C1 segment of cervical spinal cord (tissue), 14 donors: ENCODE measurements at places on chromosomes 6 and 20.
A peak's percentile ranks its signal among the peaks of the same experiment; 100 is the strongest.

DNA sequence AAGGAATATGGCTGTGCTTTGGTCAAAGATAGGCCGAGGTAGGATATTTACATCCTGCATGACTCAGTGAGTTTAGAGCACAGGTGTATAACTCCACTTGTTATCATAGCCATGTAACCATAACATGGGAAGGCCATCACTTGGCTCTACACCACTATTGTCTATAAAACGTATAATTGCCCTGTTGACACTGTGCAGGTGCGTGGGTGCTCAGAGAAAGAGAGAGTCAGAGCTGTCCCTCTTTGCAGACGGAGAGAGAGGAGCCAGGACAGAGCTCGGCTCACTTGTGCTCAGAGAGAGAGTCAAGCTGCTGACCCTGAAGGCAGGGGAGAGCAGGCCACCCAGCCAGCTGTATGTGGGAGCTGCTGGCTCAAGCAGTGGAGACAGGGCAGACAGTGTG is 46.0 kb downstream of the OR2B6 start:
- DNase-seq: no peak

DNA sequence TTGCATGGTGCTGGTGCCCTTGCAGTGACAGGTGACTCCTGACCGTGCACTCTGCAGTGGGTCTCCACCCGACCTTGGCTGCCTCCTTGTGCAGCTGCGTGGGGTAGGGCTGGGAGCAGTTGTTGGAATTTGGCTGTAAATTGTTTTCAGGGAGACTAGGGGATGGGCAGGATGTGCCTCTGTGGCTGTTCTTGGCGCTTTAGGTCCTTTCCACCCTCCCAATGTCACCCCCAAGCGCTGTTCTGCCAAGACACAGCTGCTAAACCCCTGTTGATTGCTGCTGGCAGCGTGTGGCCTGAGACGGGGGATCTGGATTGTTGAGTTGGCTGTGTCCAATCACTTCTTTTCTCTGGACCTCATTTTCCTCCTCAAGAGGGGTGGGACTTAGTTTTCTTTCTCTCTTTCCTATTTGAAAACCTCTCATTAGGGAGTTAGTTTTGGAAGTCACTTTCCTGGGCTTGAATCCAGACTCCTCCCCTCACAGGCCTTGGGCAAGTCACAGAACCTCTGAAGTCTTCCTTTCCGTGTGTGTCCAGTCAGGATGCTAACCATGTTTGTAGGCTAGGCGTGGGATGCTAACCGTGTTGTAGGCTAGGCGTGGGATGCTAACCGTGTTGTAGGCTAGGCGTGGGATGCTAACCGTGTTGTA is 8.5 kb downstream of the IGF2R start:
- peak; percentile 26 for DNase-seq

GRCh38 chr6:39128106-39128505 is 13.1 kb upstream of the SAYSD1 start:
- no peak for DNase-seq

GRCh38 chr6:111411046-111411445 is 72.0 kb downstream of the REV3L start:
- DNase-seq: no peak

DNA sequence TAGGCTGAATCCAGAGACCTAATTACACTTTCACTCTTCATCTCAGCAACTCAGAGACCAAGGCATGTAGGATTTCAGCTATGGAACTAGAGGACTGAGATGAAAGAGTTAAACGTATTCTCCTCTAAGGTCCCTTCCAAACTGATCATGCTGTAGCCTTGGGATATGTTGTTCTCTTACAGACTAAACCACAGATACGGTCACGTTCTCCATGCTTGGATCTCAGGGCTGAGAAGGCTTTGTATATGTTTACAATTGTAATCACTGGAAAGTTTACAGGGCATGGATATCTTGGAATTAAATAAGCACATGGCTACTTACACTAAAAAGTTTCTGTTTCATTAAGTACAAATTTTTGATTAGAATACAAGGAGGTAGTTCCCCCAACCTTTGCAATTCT is 50.1 kb downstream of the PKIB start:
- DNase-seq: no peak

- no peak for DNase-seq
Observed at GRCh38 chr6:139174961-139175360, 40.1 kb downstream of the HECA start.

DNA sequence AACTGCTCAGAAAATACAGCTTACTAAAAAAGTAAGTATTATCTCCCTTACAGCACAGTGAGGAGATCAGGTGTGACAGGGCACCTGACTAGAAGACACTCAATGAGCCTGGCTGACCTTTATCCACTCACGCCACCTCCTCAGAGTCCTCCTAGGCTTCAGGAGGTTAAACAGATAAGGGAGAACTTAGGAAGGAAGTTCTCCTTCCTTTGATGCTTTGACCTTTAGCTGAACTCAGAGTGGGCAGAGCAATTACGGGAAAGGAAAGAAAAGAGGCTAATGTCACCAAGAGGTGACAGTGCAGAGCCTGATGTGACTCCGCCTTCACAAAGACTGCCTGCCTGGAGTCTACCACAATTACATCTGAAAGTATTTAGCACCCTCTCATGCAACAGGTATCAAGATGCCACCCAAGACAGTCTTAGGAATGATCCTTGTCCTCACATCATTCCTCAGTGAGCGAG is 36.7 kb downstream of the MAN1A1 start:
- no peak for DNase-seq

GRCh38 chr20:50385733-50386640 is 124.2 kb upstream of the PTPN1 start:
- no peak for DNase-seq

DNA sequence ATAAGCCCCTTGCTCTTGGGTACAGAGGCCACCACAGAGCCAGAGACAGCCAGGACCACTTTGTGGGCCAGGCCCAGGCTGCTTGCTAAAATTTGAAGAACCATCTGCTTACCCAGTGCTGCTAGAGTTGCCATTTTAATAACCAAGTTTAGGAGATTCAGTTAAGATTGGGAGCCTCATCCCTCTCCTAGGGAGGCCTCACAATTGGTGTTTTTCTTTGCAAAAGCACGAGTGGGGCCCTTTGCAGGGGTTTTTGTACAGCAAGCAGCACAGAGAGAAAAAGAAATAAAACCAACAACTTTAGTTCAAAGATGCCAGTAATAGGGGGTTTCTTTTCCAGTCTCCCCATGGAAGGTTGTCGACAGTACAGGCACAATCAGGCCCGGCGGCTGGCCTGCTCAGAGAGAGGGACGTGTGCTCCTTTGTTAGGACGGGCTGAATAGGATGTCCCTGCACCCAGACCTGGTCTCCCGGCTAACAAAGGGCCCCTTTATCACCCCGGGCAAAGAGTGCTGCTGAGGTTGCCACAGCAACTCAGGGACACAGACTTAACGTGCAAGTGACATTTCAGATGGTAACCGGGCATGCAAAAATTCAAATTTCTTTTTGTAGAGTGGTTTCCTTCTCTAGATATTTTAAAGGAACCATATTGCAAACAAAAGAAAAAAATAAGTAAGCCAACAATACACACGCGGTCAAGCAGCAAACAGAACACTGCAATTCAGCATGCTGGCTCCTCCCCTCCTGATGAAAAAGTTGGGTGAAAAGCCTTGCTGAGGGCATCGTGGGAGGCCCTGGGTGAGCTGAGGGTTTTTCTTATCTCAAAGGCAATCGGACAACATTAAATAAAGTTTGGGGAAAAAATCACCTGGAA is 10.5 kb upstream of the TOX2 start:
- no peak for DNase-seq

DNA sequence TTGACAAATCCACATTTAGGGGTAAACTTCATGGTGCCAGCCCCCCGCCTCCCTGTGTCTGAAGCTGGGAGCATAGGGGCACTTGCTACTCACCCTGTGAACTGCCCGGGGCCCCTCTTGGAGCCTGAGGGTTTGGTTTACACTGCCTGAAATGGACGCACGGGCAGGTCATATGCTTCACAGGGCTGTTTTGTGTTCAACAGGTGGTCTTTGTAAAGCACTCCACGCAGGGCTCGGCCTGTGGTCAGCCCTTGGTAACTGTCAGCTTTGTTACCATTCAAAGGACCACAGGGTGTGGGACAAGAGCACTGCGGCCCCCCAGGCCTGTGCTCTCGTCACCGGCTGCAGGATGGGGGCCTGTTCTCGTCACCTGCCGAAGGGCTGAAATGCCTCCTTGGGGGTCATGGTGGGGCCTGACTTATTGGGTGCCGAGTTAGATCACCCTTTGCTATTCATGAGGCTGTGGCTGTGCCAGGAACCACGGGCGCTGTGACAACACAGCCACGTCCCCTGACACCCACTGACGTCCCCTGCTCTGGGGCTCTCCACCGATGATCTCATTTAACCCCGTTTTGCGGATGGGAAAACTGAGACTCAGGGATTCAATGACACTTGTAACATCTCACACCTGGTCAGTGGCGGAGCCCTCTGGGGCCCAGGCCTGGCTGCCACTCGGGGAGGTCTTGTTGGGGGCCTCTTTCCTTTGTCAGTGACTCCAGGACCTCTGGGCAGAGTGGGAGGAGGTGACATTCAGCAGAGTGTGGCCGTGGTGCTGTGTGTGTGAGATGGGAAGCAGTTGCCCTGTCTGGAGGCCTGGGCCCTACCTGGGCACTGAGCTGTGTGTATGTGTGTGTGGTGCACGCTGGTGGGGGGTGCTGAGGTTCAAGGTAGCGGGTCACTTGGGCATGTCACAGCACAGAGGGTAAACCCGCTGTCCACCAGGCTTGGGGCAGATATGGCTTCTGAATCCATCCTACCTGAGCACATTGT is 24.9 kb downstream of the ZBP1 start:
- DNase-seq: no peak

GRCh38 chr6:161023316-161023715 is 31.7 kb downstream of the MAP3K4 start:
- DNase-seq: no peak

GRCh38 chr6:96777113-96777512 is 60.2 kb downstream of the GPR63 start:
- DNase-seq: no peak

DNA sequence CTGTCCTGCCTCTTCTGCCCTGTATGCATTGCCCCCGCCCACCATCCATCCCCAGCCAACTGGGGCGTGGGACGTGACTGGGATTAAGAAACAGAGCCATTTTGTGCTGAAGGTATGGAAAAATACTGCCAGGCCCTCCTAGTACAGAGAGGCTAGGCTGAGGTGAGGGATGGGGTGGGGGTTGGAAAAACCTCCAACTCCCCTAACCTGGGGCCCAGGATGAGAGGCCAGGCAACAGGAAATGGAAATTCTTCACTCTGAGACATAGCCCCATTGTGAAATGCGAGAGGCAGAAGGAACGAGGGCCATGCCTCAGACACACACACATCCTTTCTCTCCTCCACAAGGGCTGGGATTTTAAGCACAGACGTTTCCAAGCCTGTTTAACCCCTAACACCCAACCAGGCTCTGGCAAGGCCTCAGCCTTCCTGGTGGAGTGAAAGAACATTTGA is 19.9 kb downstream of the KCNK5 start:
- no peak for DNase-seq

DNA sequence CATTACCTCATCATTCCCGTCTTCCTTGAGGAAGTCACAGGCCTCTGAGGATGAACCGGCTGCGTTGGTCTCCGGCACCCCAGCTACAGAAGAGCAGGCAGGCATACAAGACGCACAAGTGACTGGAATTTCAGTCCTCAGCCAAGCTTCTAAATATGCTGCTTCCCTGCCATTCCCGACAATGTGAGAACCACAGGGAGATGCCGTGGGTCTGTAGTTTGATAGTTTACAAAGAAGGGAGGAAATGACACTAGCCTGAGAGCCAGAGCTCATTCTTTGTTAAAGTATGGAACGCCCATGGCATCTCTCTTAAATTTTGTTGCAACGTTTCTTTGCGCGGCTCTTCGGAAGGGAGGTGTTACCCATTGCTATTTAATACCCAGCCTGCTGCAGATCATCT is 25.7 kb downstream of the HEBP2 start:
- DNase-seq: no peak

GRCh38 chr20:25281541-25281991 is 33.7 kb downstream of the PYGB start:
- DNase-seq: no peak

- DNase-seq: no peak
Observed at GRCh38 chr6:129793447-129793846, 67.7 kb downstream of the TMEM244 start.

DNA sequence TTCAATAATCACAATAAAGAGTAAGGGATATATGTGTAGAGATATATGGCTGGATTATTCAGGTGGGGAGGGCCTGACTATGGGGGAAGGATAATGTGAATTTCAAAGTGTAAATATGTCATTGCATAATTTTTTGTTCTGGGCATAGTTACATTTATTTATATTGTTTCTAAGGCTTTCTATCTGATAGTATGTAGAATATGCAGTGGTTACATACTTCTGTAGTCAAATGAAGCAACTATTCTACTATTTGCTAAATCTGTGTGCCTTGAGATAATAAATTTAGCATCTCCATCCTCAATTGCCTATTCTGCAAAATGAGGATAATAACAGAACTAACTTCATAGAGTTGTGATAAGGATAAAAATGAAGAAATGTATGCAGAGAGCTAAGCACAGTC is 359.2 kb downstream of the CDKAL1 start:
- DNase-seq: no peak

DNA sequence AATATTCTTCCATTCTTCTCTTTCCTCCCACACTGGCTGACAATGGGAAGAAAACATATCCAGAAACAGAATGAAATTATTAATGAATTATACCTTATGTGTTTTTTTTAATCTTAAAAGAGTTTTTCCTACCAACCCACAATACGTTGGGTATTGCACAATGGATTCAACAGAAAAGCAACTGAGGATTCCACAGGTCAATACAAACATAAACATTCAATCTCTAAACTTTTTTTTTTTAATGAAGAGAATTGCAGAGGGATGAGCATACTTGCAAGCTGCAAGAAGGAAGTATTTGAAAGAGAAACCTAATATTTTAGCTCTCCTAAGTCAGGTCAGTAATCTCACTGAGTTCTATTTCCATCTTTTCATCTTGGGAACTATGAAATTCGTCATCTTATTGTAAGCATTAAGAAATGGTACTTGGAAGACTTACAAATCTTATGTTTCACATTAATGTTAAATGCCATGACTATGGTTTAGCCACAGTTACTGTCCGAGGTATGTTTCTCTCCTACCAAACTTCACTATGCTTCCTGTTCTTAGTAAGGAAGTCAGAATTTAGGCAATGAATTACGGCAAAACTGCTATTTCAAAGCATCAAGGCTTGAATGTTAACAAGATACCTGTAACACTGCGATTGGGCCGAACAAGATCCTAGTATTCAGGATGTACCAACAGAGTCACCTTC is 100.8 kb downstream of the HIVEP2 start:
- DNase-seq: no peak

GRCh38 chr6:32110632-32111031 is 1.5 kb upstream of the TNXB start:
- no peak for DNase-seq

DNA sequence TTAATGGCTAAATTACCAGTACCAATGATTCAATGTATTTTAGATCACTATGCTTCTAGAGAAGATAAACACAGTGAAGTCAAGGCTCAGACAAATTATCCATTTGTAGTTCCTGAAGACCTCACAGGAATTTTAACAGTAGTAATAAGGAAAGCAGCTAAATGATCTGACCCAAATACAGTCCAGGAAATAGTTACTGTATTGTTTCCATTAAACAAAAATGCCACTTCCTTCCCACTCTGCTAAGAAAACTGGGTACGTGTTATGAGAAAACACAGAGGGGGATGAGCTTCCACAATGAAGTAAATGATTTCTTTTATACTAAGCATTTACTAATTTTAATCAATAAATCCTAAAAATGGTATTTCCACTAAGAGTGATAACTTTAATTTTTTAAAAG is 127.9 kb downstream of the CDK19 start:
- DNase-seq: no peak

GRCh38 chr6:137240168-137240567 is 21.0 kb upstream of the IFNGR1 start:
- DNase-seq: peak; percentile 9

GRCh38 chr6:124054034-124054433 is 250.4 kb downstream of the NKAIN2 start:
- DNase-seq: no peak
